ENCODE measurements at places on chromosomes 11 and 22.
A peak's percentile ranks its signal among the peaks of the same experiment; 100 is the strongest.

DNA sequence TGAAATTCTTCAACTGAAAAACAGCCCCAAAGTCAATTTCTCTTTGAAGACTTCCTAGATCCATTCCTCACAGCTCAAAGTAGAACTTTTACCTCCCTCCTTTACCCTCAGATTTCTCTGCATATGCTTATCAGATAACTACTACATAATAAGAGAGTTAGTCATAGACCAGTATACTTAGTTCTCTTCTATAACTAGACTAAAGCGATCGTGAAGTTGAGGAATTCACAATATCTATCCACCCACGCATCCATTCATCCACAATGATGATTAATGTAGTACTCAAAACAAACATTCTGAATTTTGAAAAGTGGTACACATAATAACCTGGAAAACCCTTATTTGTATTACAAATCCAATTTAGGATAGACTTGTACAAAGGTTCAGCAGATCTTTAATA lies 800.9 kb upstream of the TENM4 start:
- DNase-seq: no peak

- no peak for DNase-seq
These were observed 18.1 kb downstream of the BTG4 start for GRCh38 chr11:111494040-111494439.

- DNase-seq: no peak
These were observed 25.1 kb downstream of the ELFN2 start for GRCh38 chr22:37402184-37402506.

DNA sequence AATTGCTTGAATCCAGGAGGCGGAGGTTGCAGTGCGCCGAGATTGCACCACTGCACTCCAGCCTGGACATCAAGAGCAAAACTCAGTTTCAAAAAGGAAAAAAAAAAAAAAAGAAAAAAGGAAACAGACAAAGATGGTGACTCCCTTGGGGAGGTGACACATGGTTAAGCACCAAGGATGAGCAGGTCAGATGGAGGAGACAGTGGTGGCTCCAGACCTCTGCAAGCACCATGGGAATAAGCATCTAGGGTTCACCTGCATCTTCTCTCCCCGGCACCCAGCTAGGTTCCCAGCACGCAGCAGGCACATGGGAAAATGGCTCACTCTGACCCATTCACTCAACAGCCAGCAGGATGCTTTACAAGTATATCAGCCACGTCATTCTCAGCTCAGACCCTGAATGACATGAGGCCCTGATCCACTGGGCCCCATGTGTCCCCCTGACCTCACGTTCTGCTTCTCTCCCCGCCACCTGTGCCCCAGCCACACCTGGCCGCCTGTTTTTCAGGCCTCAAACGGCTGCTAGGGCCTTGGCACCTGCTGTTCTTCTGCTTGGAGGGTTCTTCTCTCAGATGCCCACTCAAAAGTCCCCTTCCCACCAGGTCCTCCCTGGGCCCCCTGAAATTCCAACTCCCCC lies 24.2 kb downstream of the A4GALT start:
- no peak for DNase-seq

DNA sequence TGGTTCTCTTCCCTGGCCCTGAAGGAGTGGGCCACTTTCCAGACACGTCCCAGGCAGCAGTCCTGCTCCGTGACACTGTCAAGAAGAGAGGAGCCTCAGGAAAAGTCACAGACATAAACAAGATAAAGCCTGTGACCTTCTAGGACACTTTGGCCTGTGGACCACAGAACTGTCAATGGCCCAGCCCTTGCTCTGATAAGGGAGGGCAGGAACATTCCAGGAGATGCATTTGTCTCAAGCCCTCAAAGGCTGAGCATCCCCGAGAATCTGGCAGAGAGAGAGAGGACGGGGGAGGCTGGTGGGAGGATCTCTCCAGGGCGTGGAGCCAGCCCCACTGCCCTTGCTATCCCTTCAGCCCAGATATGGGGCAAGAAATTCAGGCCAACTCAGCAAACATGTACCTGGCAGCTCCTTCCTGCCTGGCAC lies 476.4 kb downstream of the INSC start:
- DNase-seq: no peak

GRCh38 chr11:131750152-131750551 lies 379.7 kb downstream of the NTM start:
- no peak for DNase-seq

GRCh38 chr11:35583843-35584242 lies 34.4 kb upstream of the FJX1 start:
- no peak for DNase-seq

DNA sequence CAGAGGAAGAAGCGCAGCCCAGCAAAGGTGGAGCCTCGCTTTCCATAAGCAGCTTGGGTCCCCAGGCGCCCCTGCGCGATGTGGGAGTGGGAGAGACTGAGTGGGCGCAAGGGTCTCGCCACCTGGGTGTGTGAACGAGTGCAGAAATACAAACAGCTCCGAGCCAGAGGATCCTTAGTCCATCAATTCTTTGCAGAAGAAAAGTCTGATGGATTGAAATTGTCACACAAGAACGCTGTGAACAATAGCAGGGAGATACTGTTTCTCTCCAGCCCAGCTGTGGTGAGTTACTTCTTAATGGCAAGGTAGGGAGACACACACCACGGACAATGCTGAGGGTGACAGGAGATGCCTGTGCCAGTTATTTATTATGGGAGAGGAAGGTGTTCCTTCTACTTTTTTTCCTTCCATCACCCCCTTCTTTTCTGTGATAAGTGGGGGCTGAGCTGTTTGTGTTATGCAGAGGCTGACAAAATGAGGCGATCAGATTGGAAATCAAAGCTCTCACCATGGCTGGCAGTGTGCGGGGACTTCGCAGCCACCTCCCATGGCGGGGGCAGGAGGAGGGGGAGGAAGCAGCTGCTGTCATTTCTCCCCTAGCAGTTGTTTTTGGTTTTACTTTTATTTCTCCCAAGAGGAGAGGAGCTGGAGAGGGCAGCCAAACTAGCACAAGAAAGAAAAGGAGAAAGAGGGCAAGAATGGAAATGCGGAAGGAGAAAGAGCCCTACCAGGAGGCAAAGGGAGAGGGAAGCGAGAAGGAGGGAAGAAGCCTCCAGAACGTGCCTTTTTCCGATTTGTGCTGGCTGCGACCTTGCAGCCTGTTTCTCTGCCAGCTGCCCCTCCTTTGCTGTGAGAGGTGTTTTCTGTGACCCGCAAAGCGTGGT lies 755.8 kb downstream of the NTM start:
- DNase-seq: no peak

GRCh38 chr11:118051611-118052461 lies 25.0 kb upstream of the TMPRSS4 start:
- peak; percentile 18 for DNase-seq

DNA sequence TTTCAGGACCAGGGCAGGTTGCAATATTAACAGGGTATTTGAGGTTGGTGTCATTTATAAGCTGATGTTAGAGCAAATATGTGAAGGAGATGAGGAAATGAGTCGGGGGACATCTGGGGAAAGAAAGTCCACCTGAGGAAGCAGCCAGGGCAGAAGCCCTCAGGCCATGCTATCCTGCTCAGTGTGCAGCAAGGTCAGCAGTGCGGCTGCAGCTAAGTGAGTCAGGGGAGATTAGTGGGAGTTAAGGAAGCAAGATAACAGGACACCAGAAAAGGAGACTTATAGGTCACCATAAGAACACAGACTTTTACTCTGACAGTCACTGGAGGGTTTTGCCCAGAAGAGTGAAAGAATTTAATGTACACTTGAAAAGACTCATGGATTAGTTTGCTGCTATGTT lies 468.9 kb downstream of the NTM start:
- DNase-seq: no peak
